ENCODE measurements at places on chromosomes 2 and 18.

DNA sequence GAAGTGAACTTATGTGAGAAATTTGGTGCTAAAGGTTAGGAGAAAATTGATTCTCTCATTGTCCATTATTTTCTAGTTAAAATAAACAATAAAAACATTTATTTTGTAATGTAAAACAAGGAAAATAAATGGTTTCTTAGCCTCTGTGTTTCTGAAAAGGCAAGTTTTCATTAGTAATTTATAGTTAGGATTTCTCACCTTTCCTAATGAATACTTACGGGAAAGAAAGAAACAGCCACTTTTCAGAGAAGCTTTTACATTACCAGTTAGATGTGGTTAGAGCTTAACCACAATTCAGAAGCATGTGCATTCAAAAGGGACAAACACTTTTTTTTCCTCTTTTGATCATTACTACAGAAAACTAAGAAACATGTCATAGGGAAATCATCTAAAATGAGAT lies 18.8 kb downstream of the NEMP2 start:
- DNase-seq, result no peak

- DNase-seq, result no peak
These were observed 141.3 kb upstream of the SLC1A4 start for GRCh38 chr2:64847930-64848329.

DNA sequence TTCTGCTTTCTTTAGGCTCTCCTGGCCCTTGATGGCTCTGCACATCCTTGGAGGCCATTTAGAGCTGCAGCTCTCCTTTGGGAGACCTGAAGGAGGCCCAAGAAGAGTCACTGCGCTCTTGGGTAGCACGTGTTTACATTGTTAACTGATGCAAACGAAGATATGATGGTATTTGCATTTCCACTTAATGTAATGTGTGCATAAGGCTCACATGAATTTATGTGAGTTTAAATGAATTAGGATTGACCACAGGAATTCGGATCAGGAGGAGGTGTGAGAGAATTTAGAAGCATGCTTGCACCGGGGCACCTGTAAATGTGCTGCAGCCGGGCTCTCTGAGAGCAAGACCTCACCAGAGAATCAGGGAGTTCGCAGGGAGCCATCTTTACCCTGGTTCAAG lies 7.5 kb downstream of the SH3RF3 start:
- DNase-seq, result no peak

GRCh38 chr2:19656011-19656410 lies 245.8 kb downstream of the TTC32 start:
- no peak for DNase-seq

DNA sequence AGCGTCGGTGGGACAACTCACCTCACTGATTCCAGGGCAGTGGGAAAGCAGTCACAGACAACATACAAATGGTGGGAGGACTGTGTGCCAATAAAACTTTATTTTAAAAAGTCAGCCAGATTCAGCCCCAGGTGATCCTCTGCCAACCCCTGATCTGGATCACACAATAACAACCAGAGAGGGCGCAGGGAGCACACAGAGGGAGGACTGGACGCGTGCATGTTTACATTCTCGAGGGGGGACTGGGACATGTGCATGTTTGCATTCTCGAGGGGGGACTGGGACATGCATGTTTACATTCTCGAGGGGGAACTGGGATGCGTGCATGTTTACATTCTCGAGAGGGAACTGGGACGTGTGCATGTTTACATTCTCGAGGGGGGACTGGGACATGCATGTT lies 209.5 kb downstream of the NDUFA10 start:
- DNase-seq, result no peak

GRCh38 chr2:44822174-44822573 lies 119.3 kb upstream of the SIX3 start:
- peak; percentile 88 for DNase-seq

GRCh38 chr2:203225423-203226039 lies 13.3 kb upstream of the CYP20A1 start:
- DNase-seq, result peak; percentile 45

- DNase-seq, result no peak
These were observed 13.7 kb upstream of the GAL3ST2 start for GRCh38 chr2:241762933-241763369.

- DNase-seq, result no peak
These were observed 190.0 kb downstream of the NAPG start for GRCh38 chr18:10715791-10716190.

DNA sequence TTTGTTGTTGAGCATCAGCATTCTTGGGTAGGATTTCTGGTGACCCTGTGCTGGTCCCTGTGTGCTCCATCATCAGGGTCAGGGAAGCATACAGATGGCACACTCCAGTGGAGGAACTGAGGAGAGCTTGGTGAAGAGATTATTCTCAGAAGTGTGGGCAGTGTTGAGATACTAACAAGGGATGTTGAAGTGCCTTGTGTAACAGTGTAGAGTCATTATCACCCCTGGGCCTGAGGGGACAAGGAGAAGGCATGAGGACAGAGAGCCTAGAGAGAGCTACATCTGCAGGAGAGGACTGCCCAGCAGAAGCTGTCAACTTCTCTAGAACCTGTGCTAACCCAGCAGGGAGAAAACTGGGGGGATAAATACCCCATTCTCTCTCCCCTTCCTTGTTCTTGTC lies 189.0 kb downstream of the PLCL1 start:
- no peak for DNase-seq

- peak; percentile 10 for DNase-seq
These were observed 14.6 kb downstream of the CLASP1 start for GRCh38 chr2:121634354-121635307.

DNA sequence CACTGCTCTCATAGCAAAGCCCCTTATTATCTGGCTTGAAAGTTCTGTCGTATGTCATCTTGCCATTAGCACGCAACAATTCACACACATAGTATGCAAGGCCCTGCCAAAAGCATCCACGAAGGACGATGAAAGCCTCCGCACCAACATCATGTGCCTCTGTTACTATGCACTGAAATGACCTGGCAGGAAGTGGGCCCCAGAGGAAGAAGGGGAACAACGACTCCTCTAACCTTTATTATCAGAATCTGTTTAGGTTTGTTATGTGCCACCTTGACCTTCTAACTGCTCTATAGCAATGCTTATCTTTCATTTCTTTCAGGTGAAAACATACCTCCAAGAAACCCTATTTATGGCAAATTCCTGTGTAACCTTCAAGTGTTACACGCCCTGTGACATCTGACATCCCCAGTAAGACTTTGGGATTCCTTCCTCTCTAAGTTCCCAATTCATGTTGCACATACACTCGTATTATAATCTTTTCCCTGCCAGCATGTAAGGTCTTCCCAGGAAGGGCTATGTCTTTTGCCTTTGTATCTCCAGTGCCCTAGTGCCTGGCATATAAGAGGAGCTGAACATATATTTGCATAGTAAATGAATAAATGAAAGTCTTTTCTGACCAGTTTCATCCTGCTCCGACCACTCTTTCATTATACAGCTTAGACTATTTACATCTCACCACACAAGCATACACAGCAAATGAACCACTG lies 7.0 kb upstream of the NDUFV2 start:
- DNase-seq, result no peak

DNA sequence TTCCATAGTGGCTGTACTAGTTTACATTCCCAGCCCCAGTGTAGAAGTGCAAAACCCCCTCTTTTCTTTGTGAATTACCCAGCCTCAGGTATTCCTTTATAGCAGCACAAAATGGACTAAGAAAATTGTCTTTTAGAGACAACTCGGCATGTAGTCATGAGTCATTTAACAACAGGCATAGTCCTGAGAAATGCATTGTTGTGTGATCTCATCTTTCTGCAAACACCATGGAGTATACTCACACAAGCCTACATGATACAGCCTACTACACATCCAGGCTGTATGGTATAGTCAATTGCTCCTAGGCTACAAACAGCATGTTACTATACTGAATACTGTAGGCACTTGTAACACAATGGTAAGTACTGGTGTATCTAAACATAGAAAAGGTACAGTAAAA lies 44.4 kb upstream of the MBP start:
- DNase-seq, result no peak

DNA sequence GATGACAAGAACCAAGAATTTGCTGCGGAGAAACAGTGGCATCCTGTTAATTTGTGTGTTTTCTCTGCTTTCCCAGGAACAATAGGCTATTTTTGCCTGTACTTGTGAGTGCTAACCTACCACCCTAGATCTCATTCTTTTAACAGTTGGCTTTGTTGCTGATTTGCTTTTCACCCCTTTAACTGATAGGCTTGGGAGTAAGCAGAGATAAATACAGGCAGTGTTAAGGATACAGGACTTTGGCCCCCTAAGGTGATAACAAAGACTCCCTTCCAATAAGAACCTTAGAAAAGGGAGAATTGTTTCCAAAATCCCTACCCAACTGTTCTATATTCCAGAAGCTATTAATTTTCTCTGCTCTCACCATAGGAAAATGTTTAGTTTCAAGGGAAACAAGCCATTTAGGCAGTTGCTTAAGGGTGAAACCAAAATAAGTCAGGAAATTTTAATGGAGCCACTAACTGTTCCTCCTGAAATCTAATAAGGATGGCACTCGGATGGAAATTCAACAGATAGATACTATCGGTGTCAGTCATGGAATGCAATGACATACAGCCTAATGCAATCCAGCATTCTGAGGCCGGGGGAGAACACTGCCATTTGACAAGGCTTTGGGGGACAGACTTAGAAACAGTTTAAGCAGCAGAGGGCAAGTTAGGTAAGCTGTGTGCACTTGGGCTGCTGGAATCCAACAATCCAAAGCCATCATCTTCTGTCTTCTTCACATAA lies 238.8 kb downstream of the RNF152 start:
- no peak for DNase-seq

DNA sequence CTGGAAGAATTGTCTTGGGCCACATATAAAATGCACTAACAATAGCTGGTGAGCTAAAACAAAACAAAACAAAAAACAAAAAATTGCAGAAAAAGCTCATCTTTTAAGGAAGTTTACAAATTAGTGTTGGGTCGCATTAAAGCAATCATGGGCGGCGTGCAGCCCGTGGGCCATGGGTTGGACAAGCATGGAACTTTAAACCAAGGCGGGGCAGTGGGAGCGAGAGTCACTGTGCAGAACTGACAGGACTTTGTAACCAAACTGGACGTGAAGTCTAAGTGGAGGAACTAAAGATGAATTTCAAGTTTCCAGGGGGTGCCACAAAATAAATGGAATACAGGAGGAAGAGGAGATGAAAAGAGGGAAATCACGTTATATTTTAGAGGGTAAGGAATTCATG lies 80.7 kb downstream of the PSMG2 start:
- peak; percentile 75 for DNase-seq

GRCh38 chr2:19982268-19982667 lies 7.6 kb downstream of the WDR35 start:
- DNase-seq, result no peak

GRCh38 chr2:54103454-54104314 lies 11.7 kb upstream of the ACYP2 start:
- DNase-seq, result peak; percentile 54

DNA sequence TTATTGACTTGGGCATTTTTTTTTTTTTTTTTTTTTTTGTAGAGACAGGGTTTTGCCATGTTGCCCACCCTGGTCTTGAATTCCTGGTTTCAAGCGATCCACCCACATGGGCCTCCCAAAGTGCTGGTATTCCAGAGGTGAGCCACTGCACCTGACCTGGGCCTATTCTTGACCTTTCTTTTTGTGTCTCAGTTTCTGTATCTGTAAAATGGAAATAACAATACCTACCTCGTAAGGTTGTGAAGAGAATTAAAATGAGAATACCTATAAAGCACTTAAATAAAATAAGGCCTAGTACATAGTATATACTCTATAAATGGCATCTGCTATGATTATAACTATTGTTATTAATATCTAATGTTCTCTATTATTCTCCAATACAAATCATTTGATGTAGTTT lies 15.7 kb downstream of the MAP4K3 start:
- no peak for DNase-seq

DNA sequence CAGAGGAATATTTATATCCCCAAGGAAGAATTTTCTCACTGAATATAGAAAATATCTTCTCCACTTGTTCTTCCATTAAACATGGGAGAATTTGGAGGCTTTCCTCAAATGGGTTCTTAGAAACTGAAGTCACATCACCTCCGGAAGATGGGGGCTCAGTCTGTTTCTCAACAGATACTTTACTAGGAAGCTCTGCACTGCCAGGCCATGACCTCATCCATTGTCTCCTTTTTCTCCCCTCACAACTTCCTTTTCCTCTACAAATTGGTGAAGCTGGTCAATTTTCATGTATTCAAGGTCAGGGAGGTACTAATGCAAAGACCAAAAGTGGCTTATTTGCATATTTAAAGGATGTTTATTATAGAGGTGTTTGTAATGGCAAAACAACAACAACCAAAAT lies 173.1 kb downstream of the RNF152 start:
- DNase-seq, result no peak

DNA sequence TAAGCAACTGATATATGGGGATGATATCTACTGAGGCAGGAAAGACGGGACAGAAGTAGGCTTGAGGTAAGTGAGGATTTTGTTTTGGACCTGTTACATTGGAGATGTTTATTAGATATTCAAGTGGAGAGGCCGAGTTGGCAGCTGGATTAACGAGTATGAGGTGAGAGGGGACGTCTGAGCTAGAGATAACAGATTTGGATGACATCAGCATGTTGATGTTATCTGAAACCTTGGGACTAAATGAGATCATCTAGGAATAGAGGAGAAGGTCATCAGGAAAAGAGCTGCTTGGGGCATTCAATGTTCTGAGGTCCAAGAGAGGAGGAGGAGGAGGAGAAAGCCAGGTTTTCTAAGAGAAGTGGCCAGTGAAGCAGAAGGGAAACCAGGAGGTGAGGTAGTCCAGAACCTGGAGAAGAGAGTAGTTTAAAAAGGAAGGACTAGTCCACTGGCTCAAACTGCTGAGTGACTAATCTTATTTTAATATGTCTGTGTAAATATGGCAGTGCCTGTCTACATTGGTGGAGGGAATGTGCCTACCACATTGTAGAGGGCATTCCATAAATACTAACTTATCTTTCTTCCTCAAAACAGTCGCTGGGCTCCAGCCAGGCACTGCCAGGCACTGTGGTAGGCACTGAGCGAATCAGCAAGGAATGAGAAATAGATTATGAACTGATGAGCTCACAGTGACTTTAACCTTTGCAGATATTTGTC lies 488.3 kb downstream of the DLGAP1 start:
- peak; percentile 57 for DNase-seq

DNA sequence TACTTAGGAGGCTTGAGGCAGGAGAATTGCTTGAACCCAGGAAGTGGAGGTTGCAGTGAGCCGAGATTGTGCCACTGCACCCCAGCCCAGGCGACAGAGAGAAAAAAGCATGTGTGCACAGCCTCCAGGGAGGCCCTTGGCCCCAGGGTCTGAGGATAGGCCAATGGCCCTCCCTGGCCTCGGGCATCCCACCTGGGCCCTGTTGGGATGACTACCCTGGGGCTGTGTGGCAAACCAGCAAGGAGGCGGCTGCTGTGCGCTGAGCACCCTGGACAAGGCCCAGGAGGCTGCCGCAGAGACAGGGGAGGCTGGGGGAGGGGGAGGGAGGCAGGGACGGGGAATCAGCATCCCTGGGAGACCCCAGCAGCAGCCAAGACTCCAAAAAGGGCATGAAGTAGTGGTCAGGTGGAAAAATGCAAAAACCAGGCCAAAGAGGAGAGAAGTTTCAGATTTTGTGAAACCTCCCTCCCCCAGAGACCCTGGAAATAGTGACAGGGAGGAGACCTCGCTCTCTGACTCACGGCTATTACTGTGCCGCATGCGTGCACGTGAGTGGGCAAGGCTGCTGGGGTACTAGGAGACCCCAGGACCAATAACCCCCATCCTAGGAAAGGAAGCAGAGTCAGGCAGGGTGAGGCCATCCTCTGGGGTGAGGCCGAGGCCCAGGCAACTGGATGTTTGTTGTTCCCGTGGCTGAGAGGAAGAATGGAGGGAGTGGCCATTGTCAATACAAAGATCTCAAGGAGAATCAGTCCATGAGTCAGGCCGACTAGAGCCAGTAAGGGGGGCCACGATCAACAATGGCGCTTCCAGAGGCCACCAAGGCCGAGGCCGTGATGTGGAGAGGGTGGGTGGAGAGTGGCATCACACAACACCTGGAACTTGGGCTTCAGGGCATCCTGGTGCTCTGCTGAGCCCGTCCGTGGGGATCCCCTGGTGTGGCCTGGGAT lies 16.0 kb upstream of the B3GNT7 start:
- DNase-seq, result no peak
